Anterior cingulate cortex (tissue), 58 donors: ENCODE measurements at places on chromosomes 2 and 18.
A peak's percentile ranks its signal among the peaks of the same experiment; 100 is the strongest.

DNA sequence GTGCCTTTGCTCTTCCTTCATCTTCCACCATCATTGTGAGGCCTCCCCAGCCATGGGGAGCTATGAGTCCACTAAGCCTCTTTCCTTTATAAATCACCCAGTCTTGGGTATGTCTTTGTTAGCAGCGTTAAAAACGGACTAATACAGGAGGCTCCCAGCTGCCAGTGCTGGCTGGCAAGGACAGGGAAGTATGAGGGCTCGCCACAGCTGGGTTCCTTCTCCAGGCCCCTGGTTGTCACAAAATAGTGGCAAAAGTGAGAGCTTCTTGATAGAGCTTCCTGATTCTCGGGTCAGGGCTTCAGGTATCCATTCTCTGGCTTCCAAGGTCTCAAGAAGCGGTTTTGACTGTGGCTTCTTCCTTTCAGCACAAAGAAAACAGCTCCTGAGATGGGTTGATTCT, 85.0 kb downstream of the ZNF516 start:
- DNase-seq = no peak

DNA sequence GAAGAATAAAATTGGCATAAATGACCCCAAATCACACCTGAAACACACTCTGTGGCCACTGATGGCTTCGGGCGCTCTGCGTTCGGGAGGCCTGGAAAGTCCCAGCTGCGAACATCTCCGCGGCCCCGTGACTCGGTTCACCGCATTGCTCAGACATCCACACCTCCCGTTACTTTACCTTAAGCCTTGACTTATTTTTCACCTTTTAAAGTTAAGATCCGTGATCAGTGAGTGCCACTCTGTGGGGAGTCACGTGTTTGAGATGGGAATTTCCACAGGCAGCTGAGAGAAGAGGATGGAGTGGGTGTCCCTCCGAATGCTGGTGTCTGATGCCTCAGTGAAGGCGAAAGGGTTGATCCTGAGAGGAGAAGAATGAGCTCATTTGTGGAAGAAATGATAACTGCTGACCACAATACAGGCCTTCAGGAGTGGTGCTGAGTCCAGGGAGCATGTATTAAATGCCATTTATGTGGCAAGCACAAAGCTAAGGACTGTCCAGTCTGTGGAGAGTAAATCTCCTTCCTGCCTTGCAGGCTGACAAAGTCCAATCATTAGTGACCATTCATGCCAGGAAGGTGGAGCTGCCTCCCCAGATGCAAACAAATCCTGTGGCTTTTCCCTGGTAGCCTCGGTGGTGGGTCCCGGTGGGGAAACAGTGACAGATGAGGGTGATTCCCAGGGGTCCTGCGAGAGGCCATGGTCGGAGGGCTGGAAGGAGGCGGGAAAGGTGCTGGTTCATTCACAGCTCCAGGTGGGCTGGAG, 168.8 kb downstream of the RTP5 start:
- DNase-seq = no peak

DNA sequence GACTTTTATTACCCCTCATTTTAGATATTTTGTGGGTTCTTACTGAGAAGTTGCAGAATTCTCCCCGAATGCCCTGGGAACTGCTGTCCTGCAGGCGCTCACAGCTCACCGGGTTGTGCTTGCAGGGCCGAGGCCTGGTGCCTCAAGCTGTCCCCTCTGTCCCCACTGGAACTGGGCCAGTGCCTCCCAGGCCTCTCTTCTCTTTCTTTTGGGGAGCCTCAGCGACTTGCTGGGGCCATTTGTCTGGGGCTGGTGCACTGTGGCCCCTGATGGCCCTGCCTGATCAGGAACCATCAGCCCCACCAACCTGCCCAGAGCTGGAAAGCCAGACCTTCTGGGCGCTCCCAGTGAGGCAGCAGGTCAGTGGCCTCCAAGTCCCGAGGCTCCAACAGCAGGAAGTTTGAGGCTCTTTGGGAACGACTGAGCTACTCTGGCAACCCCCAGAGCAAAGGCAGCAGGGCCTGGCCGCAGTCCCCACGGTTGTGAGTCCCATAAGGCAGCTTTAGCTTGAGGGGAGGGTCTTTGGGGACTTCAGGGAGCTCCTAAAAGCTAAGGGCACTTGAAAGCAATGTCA, 14.7 kb upstream of the NEU4 start:
- DNase-seq = no peak

DNA sequence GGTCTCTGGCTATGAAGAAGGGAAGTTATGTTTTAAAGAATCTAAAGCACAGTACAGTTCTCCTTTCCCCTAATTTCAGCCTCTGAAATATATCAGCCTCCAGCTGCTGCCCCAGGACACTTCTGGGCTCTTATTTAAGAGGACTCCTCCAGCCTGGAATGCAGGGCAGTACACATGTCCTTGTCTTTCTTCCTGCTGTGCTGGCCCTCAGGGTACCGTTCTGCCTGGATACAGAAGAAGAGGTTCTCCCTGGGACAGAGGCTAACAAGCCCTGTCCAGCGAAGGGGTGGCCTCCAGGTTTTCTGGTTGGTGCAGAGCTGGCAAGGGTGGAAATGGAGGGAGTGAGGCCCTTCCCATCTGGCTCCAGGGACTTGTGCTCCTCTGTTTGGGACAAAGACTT, 22.1 kb downstream of the MLPH start:
- DNase-seq = no peak

DNA sequence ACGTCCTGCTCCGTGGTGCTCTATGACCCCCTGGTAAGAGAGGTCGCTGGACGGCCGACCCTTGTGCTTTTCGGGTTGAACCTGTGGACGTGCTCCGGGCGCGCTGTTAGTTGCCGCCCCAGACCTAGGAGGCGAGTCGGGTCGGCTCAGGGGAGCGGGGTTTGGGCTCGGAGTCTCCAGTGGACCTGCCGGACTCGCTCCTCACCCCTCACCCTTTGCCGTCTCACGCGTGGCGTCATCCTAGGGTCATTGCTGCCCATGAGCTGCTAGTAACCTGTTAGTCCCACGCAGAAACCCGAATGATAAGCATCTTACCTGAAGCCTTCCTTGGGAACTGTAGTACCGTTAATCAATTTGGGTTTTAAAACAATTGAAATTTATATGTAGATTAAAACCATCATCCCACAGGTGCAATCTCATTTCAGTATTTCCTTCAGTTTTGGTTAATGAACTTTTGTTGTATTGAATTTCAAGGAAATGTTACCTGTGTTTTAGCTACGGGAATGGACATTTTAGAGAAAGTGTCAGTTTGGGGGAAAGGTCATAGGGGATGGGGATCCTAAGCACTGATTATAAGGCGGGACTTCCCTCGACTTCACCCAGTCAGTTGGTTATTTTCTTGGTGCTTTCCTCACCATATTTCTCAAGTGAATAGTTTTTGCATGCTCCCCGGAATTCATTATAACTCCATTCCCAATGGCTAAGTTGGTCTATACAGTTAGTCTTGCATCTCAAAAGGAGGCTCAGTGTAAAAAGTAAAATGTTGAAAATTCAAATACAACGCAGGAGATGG, 536 bp downstream of the ELP2 start:
- DNase-seq = no peak

DNA sequence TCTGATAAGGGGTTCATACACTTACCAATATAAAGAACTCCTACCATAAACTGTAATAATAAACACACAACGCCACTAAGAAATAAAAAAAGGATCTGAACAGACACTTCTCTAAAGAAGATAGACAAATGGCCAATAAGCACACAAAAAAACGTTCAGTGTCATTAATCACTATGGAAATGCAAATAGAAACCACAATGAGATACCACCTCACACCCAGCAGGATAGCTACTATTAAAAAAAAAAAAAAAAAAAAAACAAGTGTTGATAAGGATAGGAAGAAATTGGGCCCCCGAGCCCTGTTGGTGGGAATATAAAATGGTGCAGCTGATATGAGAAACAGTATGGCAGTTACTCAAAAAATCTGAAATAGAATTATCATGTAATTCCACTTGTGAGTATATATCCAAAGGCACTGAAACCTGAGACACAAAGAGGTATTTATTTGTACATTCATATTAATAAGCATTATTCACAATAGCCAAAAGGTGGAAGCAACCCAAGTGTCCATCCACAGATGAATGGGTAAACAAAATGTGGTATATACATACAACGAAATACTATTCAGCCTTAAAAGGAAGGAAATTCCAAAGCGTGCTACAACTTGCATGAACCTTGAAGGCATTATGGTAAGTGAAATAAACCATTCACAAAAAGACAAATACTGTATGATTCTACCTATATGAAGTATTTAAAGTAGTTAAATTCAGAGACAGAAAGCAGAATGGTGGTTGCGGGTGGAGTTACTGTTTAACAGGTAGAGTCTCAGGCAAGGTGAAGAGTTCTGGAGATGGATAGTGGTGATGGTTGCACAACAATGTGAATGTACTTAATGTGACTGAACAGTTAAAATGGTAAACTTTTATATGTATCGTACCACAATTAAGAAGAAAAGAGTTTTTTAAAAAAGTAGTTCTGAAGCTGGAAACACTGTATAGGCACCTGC, 17.9 kb downstream of the REV1 start:
- no peak for DNase-seq

- DNase-seq = no peak
Measured at GRCh38 chr2:217645896-217646295, 356.9 kb downstream of the TNS1 start.

- peak; percentile 55 for DNase-seq
Measured at GRCh38 chr2:43005245-43005974, 213.0 kb upstream of the HAAO start.

GRCh38 chr2:42743659-42743990, 20.3 kb downstream of the OXER1 start:
- DNase-seq = no peak

DNA sequence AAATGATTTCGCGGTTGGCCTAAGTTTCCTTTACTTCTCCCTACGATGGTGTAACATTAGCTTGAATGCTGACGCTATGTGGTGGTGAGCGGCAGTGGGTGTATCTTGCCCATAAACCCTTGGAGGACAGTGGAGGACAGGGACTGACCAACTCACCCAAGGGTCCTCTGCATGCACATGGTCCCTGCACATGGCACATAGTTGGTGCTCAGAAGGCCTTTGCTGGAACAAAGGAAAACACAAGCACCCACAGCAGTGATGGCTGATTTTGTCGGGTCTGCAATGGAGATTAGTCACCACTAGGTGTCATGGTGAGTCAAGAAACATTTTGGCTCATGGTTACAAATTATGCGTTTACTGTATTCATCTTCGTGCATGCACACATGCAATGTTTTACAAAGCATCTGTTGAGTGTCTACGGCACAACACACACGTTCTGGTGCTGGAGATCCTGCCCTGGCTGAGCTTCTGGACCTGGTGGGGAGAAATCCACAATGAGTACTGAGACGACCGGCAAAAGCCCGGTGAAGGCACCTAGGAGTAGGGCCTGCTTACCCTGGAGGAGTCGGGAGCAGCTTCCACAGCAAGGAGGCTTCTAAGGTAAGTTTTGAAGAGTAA, 44.0 kb downstream of the PDCL3 start:
- no peak for DNase-seq

DNA sequence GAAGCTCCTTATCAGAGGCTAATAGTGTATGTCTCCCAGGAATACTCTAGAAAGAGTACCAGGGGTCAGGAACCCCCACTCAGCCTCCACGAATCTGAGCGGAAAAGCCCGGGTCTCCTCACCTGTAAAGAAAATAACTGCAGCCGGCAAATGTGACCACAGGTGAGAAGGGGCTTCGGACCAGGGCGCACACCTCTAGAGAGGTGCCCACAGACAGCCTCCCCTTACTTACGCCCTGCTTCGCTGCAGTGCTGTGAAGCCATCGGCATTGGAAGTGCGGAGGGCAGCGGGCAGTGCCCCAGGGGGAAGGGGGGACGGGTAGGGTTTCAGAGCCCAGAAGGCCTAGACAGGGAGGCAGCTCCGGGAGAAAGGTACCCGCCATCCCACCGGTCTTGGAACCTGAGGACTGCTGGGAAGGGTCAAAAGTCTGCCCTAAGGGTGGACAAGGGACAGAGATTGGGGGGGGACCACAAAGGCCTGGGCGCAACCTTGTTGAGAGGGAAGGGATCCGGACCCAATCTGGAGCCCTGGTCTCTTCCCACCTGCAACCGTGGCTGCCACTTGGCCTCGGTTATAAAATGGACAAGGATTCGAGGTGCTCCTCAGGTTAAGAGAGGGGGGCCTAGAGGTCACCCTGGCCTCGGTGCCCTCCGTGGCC, 642 bp upstream of the STEAP3 start:
- DNase-seq = no peak

DNA sequence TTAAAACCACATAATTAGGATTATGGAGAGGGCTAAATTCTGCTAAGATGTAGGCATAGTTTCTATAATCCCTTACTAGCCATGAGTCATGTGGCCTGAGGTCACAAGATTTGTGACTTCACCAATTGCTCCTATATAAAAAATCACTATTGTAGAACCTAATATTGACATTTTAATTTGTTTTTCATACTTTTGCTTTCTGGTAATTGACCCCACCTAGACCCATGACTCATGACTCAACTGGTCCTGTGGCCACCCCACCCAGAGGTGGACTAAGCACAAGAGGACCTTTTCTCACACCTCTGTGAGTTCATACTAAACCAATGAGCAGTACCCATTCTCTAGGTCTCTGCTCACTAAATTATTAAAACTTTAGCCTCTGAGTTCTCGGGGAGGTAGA, 1567.5 kb upstream of the LRRTM1 start:
- no peak for DNase-seq

DNA sequence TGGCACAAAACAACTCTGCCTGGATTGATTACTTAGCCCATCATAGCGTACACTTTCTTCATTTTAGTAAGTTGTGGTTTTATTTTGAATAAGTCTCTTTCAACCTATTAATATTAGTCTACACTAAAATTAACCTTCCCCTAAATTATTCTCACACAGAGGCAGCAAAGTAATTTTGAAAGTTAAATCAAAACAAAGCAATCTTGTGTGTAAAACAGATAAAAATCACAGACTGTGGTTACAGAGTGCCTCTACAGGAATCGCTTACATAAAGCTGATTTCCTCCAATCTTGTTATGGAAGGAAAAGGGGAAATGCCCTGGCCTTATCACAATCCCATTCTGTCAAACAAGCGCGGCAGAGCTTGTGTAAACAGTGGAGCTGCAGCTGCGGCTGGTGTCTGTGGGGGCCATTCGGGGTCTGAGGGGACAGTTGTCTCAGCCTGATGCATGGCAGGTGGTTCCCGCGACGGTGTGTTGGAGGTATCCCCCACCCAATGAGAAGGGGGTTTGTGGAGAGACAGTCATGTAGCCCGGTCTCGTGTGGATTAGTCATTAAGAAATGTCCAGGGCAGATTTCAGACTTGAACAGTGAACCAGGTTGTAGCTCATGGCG, 42.1 kb downstream of the BCL2L11 start:
- no peak for DNase-seq

GRCh38 chr2:69740502-69740951, 1.4 kb upstream of the ANXA4 start:
- DNase-seq = no peak

- no peak for DNase-seq
Measured at GRCh38 chr18:33169218-33169617, 271.3 kb downstream of the CCDC178 start.
